Jurkat, Clone E6-1 (cell line): ENCODE measurements at places on chromosomes 16 and 17.

DNA sequence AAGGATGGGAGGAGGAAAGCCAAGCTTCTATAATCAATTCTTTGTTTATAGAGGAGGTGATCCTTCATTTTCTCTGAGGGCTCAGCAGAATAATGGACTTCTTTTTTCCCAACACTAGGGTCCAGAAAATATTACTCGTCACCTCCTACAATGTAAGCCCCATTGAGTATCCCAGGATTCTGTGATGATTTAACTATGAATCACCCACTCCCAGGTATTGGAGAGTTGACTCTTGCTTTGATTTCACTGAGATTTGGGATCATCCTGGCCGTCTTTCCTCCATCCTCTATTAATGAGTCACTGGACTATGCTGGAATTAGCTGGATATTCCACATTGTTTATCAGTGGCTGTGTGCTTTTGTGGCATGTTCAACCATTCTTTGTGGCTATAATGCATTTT lies 452.0 kb downstream of the NPIPA7 start:
- no peak for DNase-seq

DNA sequence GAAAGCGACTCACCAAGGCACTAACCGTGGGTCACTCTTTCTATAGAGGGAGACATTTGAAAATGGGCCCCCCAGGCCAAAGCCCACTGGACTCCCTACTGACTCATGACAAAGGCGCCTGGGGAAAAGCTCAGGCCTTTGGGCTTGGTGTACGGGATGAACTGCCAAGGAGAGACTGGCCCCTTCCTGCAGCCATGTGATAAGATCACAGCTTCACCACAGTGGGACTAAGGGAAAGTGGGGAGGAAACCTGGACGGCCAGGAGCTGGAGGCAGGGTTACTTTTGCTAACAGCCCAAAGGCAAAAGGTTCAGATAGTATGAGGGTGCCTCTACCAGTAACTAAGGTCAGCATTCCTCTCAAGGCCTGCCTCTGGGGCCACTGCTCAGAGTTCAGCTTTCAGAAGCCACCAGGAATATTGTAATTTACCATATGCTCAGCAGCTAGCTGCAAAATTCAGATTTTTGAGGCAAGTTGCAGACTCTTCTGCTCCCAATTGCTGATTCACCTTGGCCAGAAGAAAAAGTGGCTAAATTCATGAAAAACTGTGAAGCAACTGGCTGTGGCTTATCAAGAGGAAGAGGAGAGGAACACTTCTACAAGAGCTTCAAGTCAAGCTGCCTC lies 37.1 kb upstream of the SLC25A19 start:
- DNase-seq, result no peak

DNA sequence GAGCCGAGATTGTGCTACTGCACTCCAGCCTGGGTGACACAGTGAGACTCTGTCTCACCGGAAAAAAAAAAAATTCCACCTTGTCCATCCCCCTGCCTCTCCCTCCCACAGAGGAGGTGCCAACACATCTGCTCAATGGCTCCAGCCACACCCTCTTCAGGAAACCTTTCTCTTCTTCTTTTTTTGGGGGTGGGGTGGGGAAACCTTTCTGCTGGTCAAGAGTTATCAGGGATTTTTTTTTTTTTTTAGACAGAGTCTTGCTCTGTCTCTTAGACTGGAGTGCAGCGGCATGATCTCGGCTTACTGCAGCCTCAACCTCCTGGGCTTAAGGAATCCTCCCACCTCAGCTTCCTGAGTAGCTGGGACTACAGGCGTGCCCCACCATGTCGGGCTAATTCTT lies 18.7 kb downstream of the TNS4 start:
- no peak for DNase-seq

DNA sequence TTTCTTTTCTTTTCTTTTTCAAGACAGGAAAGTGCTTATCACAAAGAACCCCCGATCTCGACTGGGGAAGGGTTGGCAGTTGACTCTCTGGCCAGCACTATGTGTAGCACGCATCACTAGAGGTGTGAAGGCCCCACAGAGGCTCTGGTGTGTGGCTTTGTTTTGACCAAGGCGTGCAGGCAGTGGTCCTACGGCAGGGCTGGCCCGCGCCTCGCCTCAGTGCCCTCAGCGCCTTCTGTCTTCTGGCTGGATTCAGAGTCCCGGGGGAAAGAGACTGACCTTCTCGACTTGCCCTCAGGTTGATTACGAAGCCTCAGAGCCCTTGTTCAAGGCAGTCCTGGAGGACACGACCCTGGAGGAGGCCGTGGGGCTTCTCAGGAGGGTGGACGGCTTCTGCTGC lies 18.7 kb downstream of the SGSH start:
- DNase-seq, result no peak

DNA sequence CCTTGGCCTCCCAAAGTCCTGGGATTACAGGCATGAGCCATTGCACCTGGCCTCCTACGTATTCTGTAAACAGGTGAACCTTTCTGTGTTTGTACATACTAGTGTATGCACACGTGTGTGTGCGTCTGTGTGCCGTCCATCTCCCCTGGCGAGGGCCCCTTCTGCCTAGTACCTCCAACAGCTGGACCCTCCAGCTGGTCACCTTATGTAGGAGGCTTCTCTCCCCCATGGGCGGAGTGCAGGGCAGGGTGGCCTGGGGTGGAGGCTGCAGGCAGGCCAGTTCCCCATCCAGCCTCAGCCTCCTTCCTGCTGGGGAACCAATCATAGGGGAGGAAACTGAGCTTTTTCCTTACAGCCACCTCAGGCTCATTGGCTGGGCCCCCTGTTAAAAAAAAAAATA lies 24.4 kb upstream of the DOC2B start:
- DNase-seq, result no peak

DNA sequence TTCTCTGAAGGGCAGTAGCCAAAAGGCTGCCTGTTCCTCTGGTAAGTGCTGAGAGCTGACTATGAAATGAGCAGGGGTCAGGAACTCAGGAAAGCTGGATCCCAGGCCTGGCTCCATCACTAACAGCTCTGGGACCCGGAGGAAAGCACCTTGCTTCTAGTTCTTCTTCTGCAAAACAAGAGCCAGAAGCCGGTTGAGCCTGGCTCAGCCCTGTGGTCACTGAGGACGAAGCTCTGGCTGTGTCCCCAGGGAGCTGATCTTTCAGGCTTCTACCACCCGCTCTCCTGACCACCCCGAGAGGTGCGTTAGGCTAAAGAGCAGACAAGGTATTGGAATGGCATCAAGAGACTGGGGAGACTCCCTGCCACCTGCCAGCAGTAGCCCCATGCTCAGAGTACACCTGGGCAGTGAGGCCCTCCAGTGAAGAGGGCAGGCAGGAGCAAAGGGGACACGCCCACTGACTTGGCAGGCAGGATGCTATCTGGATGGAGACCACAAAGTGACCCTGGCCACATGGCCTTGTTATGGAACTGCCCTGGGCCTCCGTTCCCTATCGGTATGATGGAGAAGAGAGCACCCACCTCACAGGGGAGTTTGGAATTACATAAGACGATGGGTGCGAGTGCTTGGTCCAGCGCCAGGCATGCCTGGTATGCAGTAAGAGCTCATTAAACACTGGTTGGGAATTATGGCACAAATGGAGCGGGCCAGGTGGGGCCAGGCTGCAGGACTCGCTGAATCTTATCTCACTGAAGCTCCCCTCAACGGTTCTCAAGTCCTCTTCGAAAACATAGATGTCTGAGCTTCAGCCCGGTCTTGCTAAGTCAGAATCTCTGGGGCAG lies 61.4 kb downstream of the COG7 start:
- no peak for DNase-seq

DNA sequence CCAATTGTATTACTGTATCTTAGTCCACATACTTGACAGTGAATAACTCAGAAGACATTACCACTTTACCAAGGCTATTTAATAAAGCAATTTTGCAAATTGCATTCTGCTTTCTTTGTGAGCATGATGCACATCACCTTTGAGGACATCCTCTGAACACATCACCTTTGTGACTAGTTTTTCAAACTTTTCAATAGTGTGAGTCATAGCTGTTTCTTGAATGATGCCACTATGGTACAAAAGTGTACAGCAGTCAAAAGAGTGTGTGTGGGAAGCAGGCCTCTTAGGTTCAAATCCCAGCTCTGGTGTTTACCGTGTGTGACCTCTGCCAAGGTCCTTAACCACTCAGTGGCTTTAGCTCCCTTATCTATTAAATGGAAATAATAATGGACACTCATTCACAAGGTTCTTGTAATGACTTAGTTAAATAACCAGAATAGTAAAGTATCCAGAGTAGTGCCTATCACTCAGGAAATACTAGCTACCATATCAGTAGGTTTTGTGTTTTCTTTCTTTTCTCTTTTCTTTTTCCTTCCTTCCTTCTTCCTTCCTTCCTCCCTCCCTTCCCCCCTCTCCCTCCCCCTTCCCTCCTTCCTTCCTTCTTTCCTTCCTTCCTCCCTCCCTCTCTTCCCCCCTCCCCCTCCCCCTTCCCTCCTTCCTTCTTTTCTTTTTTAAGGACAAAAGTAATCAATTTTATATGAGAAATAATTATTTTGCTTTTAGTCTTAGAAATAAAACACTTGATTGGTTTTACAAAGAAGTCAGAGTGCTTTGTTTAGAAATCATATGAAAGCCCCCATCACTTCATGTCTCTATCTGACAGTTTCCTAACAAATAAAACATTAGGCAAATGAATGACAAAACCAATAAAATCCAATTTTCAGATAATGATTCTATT lies 178.9 kb downstream of the MYO1D start:
- DNase-seq, result no peak

DNA sequence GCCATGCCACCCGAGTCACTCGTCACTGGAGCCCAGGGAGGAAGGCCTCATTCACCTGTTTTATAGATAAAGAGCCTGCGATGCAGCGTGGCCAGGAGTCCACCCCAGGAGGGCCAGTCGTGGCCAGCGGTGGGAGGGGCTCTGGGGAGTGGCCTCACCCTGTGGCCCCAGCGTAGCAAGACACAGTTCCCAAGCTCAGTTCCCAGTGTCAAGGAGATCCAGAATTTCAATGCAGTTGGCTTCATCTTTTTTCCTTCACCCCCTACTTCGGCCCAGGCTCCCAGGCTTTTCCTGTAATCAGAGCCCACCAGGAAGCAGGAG lies 84.0 kb downstream of the ABR start:
- DNase-seq, result no peak

DNA sequence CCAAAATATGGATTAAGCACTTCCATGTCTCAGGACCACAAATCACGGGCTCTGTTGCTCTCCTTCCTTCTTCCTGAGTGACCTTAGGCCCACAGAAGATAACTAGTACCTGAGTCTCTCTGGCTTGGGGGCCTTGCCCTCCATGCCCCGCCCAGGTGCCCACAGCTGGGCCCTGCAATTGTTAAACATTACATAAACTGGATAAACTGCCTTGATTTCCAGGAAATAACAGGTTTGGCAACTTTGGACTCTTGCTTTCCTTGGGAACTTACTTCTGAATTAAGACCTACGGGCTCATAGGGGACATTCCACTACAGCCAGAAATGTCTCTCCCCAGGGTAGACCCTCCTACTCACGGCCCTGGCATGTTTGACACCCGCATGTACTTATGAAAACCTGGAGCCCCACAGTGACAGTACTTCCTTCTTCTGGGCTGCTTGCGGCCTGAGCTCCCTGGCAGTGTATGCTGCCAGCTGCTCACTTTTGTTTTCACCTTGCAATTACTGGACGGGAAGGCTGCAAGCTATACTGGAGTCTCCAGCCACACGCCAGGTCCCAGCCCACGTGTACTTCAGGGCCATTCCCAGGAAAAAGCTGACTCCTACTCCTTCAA lies 2.3 kb upstream of the UBALD2 start:
- DNase-seq, result no peak

DNA sequence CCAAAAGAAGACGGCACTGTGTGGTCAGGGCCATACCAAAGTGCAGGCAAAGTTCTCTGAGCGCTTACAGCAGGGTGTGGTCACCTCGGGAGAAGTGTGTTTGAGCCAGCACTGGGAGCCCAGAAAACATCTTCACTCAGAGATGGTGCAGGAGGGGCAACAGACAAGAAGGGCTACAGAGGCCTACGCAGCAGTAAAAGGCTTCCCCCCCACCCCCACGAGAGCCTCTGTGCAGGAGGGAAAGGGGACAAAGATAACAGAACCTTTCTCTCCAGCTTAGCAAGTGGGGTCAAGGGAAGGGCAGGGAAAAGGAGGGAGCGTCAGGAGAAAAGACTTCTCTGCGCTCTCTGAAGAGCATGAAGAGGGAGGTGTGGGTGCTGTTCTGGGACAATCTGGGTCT lies 2.8 kb downstream of the VAT1 start:
- no peak for DNase-seq

DNA sequence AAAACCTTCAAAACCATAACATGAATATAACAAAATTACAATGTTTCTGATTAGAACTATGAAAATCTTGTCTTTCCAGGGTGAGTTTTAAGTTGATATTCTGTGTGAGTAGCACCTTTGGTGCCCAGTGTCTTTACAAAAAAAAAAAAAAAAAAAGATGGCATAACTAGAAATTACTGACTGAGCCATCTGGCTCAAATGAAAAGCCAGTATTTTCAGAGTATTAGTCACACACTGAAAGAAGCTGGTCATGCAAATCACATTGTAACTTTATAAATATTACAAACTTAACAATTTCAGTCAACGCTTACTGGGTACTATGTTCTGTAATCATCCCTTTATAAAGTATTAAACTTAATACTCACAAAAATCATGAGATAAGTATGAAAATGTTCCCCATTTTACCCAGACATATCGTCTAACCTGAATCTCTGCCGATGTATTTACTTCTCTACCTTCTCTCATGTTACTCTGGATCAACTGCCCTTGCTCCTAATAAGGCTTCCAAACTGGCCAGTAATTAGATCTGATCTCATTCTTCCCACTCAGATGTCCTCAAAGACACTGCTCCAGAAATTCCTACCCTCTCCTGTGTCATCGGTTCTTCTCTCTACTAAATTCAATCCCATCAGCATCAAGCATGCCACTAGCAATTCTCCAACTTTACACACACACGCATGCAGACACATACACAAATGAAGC lies 25.4 kb downstream of the UBE2G1 start:
- DNase-seq, result no peak

DNA sequence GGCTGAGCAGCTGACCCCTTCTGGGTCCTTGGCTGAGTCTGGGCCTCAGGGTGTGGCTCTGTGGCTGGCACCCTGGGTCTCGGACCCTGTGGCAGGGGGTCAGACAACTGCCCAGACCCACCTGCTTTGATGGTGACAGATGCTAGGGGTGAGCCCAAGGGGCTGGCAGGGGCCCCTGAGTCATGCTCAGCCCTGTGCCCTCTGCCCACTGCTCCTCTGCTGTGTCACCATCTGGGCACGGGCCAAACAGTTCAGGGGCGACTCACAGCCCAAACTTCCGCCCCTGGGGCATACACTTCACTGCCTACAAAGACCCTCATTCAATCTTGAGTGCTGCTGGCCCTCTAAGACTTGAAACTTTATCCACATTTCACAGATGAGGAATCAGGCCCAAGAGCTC lies 5.7 kb downstream of the ADGRG1 start:
- DNase-seq, result no peak

- DNase-seq, result no peak
These were observed 331.9 kb downstream of the SEC14L1 start for GRCh38 chr17:77472468-77473310.

DNA sequence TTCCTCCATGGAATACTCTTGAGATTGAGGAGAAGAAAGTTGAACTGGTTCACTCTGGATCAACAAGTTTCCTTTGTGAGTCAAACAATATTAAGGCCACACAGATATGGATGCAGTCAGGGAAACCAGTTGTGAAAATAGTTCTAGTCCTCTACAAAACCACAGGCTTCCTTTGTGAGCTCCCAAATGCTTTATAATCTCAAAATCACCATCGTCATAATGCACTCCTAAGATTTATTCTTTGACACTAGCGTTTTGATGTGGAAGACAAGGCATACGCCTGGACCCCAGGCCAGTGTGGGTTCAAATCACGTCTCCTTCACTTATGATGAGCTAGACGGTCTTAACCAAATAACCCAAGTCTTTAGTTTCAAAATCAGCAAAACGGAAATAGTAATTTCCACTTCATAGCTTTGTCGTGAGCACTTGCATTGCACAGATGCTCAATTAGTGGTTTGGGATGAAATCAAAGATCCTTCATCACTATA lies 142.6 kb downstream of the STX8 start:
- DNase-seq, result no peak
